ENCODE measurements at places on chromosomes 3 and 15.

- no peak for DNase-seq
These were observed 1.3 kb upstream of the MASP1 start for GRCh38 chr3:187292631-187293515.

DNA sequence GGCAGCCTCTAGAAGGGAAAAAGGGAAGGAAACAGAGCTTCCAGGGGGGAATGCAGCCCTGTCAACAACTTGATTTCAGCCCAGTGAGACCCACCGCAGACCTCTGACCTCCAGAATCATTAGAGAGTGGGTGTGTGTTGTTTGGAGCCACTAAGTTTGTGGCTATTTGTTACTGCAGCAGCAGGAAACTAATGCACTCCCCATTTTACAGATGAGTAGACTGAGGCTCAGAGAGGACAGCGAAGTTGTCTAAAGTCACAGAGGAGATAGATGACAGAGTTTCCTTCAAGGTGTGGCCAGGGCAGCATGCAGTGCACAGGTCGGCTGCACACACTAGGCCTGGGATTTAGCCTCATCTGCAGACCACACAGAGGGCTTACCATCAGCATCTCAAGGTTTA lies 81.8 kb upstream of the ALDH1L1 start:
- no peak for DNase-seq

- peak; percentile 86 for DNase-seq
These were observed 680 bp downstream of the GOLIM4 start for GRCh38 chr3:168094877-168095610.

DNA sequence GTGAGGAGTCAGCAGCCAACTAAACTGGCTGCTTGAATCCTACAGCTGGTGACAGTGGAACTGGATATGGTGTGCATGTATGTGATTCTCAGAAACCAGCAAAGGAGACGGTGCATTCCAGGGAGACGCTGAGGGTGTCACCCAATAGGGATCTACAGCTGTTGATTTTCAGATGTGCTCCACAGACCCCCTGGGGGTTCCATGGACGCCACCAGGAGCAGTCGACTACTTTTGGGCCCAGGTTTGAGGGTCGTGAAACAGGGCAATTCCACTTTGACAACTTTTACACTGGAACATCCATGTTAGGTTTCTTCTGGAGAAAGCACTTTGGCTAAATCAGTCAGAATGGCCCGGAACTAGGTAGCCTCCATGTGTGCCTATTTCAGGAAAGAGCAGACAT lies 71.5 kb upstream of the MEX3B start:
- DNase-seq, result no peak

- DNase-seq, result no peak
These were observed 251.4 kb downstream of the MAGI1 start for GRCh38 chr3:65787340-65787739.

- DNase-seq, result no peak
These were observed 9.4 kb downstream of the CTNNB1 start for GRCh38 chr3:41208507-41209220.

DNA sequence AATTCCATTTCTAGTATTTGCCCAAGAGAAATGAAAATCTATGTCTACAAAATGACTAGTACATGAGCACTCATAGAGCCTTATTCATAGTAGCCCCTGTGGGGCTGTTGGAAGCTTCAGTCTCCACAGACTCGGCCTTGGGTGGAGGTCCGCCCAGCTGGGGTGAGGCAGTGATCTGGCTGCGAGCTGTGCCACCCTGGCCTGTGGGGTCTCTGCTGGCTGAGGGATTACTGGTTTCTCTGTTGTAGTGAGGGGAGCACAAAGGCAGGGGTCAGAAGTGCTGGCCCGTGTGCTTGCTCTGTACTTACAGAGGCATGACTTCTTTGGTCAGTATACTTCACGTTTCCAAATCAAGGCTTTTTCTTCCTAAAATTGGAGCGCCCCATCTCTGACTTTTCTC lies 158.2 kb downstream of the CHDH start:
- DNase-seq, result no peak

- peak; percentile 19 for DNase-seq
These were observed 154.4 kb downstream of the RPLP1 start for GRCh38 chr15:69606921-69607500.

- DNase-seq, result no peak
These were observed 251.9 kb upstream of the HES1 start for GRCh38 chr3:193884027-193884426.

DNA sequence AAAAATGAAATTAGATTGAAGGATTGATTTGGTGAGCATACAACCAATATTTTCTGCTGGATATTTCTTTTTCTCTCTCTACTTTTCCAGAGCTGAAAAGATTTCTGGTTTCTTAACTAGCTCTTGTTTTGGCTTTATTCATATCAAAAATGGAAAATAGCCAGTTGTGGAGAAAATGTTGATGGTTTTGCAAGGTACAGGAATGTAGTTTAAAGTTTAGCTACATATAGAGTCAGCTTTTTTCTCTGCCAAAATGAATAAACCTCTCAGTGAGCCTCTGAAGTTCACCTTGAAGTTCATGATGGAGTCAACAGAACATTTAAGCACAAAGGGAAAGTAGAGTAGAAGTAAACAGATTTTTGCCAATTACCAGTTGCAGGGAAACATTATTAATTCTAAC lies 720.5 kb upstream of the ALCAM start:
- DNase-seq, result no peak

DNA sequence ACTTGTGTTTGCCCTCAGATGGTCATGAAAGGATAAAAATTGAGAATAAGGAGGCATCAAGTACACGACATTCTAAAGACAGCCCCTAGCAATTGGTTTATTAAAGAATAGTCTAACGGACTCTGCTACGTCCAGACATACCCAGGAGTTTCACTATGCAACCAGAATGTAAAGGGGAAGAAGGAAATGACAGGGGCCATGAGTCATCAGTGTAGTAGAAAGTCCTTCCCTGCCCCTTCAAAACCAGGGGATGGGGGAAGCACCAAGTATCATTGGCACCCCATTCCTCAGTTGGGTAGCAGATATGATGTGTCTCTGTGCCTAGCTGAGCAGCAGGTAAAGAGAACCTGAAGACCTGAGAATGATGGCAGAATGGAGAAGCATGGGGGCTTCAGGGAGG lies 367.4 kb downstream of the IL20RB start:
- no peak for DNase-seq

- DNase-seq, result no peak
These were observed 89.2 kb upstream of the MEF2A start for GRCh38 chr15:99476413-99477222.

- DNase-seq, result no peak
These were observed 616.9 kb downstream of the ZIC1 start for GRCh38 chr3:148026009-148026588.

DNA sequence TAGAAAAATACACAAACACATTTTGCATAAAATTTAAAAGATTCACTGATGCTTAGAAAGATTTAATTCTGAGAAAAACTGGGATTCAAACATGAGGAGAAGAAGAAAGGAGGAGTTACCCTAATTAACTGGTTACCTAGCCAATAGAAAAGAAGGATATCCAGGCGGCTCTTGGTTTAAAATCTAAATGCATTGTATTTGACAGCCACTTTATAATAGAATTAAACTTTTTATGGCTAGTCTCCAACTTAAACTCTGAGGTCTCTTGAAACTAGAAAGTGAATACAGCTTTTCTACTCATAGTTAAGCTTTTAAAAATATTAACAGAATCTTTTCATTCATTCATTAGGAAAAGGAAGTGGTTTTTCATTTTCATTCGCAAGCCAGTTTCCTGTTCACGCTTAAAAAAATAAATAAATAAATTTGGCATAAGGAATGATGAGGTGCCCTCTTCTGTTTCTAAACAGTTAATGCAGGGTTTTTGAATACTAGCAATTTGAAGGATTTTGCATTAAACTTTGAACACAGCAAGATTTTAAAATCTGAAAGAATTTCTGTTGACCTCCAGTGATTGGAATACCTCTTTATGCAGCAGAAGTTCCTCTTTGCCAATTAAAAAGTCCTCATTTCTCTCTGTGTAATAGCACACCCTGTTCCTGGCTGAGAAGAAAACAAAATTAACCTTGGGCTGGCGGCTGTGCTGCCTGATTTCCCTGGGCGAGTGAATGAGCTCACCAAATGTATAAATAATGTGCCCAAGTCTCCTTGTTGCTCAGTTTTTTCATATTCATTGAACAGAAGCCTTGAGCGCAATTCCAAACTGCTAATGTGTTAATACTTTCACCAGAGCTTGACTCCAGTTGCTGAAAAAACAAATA lies 105.1 kb downstream of the ZMAT3 start:
- no peak for DNase-seq

- DNase-seq, result no peak
These were observed 166.8 kb downstream of the TCF12 start for GRCh38 chr15:57085267-57085666.

DNA sequence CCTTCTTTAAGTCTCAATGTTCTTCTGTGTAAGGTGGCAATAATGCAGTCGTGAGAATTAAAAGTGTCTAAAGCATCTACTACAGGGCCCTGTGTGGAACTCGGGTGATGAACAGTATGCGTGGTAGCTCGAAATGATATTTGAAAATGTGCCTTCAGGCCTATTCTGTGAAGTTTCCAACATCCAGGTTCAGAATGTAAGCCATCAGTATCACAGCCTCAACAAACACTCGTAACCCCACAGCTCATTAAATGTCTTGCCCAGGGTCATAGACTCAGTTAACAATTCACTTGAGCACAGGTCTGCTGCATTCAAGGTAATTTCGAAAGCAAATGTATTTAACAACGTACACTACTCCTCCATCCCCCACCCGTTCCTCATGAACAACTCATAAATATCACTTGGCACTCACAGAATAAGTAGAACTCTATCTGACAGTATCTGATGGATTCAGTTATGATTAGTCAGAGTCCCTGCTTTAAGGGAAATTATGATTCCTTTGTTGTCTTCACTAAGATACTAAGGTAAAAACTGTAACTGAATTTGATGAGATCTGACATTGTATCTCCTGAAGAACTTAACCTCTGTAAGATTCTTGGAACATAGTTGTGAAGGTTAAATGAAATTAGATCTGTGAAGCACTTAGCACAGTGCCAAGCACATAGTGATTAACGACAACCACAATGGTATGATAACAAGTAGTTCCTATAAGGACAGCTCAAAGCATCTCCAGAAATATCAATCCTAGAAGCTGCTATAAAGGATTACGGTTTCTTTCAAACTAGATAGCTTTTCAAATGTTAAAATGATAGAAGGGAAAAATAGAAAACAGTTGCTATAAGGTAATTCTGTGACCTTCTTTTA lies 642.3 kb downstream of the TBL1XR1 start:
- no peak for DNase-seq

DNA sequence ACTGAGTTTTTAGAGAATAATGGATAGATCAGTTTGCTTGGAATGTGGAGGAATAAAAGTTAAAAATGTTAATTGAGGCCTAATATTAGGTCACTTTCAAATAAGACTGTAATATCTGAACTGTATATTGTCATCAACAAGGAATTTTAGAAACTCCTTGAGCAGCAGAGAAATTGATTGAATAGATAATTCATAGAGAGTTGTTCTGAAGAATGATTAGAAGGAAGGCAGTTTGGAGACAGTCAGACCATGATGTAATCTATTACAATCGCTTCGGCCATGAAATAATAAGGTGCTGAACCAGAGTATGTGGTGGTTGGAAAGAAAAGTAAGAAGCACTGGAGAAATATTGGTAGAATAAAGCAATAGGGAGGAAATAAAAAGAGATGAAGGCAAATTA lies 15.7 kb downstream of the ECT2 start:
- DNase-seq, result no peak

DNA sequence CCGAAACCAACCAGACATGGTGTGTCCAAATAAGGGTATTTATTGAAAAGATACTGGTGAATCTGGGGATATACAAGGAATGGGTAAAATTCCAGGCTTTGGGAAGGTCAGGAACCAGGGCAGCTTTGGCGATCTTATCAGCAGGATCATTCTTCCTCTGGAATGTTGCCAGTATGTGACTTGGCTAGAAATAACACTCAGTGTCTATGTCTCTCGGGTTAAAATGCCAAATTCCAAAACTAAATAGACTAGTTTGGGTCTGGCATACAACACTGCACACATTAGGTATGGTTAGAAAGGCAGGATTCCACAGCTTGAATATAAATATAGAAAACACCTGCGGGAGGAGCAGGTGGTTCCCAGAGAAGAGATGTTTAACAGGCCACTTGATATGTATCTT lies 220.2 kb upstream of the CD96 start:
- DNase-seq, result peak; percentile 46

DNA sequence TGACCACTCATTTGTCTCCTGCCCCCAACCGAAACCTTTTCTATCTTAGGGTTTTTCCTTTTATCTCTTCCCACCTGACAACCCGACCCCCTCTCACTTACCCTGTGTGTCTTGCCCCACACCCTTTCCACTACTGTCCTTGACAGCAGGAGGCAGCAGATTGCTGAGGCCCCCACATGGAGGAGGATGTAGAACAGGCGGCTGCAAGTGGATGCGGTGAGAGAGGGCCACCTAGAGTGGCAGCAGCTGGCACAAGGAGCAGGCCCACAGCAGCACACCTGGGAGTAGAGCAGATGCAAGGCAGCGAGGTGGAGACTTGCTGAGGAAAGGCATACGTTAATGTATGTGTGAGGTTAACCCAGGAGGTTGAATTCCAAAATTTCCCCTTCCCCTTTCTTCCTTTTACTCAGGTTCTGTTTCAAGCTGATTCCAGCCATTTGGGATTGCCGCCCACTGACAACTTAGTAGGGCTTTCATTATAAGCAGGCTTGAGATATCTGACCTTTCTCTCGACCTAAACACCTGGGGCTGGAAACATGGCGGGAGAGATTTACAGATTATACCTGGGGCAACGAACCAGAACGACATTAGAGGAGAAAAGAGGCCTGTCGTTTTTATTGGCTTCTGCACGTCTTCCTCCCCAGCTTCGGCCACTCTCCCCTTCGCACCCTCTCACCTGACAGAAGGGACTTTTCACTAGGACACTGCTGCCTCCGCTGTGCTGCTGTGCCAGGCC lies 643 bp downstream of the SERINC4 start:
- no peak for DNase-seq

GRCh38 chr3:105399611-105400010 lies 32.9 kb downstream of the ALCAM start:
- no peak for DNase-seq

DNA sequence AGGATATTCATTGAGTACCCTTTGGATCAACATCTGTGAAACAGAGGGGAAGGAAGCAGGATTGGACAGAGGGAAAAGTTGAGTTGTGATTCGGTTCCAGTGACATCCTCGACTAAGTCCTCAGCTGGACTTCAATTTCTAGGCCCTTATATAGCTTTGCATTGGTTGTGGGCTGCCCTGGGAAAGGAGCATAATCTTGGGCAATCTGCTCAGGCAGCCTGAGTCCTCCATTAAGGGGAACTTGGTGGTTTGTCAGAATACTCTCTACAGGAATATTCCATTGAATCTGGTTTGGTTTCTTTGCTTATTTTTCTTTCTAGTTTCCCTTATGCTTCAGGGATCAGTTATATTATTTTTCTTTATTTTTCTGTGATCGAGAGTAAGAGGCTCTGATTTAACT lies 94.1 kb downstream of the TCF12 start:
- no peak for DNase-seq
